ENCODE measurements at places on chromosomes 2 and 18.
A peak's percentile ranks its signal among the peaks of the same experiment; 100 is the strongest.

- no peak for DNase-seq
These were observed 41.3 kb upstream of the PPP1R1C start for GRCh38 chr2:181944164-181944913.

GRCh38 chr2:168030862-168031624 is 216.4 kb downstream of the STK39 start:
- DNase-seq: peak; percentile 66

DNA sequence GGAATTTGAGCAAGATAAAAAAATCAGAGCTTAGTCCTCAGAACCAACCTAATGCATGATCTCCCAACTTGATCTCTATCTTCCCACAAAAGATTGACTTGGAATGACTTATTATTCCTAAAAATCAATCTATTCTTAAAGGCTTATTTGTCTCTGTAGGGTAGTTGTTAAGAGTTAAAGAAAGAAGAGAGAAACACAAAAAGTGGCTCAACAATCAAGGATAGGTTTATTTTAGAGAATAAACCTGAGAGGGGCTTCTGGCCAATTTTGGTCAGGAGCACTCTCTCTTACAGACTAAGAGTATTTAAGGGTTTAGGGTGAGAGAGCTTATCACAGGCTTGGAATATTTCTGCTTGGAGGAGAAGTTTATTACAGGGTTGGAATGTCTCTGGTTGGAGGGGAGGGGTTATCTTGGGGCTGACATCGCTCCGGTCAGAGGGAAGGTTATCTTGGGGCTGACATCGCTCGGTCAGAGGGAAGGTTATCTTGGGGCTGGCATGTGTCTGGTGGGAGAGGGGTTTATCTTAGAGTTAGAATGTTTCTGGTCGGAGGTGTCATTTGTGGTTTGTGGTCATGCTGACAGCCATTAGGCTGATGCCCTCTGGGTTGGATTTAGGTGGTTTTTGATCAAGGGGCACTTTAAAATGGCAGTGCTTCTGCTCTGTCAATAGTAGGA is 2.4 kb upstream of the MFF start:
- no peak for DNase-seq

- no peak for DNase-seq
These were observed 954.6 kb downstream of the TSN start for GRCh38 chr2:122710049-122710448.

GRCh38 chr2:127219171-127220070 is 678 bp downstream of the CYP27C1 start:
- DNase-seq: no peak

- peak; percentile 75 for DNase-seq
These were observed 98.0 kb downstream of the STPG4 start for GRCh38 chr2:47056868-47057686.

DNA sequence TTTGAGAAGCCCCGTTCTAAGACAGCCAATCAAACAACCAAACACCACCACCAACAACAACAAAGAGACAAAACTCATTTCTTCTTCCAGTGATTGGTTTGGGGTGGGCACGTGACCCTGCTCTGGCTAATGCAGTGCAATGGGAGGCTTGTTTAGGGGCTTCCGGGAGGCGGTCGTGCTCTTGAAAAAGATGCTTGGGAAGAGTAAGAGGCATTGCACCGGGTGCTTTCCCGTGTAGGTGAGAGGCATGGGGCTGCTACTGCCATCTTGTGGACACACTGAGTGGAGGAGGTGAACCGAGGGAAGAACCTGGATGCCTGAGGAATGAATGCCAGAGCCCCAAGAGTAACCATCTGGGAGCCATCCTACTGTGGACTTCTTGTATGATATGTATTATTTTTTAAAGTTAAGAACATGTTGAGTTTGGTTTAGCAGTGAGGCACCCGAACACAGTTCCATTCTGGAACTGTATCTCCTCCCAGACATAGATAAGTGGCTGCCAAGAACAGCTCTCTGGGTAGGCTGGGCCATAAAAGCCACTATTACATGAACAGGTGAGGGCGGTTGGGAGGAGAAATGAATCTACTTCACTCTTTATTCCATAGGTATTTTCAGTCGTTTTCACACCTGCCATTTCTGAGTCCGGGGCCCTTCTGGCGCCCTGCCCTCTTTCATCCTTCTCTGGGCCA is 19.1 kb upstream of the ARHGAP25 start:
- peak; percentile 36 for DNase-seq

DNA sequence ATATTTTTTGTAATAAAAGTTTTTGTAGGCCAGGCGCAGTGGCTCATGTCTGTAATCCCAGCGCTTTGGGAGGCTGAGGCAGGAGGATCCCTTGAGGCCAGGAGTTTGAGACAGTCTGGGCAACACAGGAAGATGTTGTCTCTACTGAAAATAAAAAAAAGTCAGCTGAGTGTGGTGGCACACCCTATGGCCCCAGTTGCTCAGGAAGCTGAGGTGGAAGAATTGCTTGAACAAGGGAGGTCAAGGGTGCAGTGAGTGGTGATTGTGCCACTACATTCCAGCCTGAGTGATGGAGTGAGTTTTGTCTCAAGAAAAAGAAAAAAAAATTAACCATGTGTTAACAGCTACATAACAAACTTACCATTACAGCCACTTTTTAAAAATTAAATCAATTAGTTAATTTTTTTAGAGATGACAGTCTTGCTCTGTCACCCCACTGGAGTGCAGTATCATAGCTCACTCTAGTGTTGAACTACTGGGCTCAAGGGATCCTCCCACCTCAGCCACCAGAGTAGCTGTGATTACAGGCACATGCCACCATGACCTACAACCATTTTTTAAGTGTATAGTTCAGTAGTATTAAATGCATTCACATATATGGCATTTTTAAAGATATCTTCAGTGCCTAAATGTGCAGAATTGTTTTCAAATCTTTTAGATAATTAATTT is 67.2 kb upstream of the ACYP2 start:
- no peak for DNase-seq

DNA sequence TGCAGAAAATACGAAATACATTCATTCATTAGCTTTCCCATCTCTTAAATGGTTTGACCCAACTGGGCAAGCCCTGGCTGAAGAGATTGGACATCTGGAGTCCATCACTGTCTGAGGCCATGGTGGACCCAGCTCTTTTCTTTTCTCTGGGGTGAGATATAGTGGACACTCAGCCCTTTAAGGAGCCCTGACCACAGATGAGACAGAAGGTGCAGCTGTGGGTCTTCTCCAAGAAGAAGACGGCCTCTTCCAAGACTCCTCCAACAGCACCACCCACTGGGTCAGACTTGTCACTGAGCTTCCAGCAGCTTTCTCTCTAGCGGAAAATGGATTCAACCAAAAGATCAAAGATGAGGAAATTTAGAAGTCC is 27.2 kb downstream of the TWIST2 start:
- DNase-seq: peak; percentile 70

GRCh38 chr2:152600051-152600657 is 117.1 kb downstream of the PRPF40A start:
- no peak for DNase-seq

GRCh38 chr2:98253461-98254070 is 92.7 kb upstream of the CNGA3 start:
- DNase-seq: peak; percentile 28

GRCh38 chr2:53505826-53506225 is 261.8 kb upstream of the CHAC2 start:
- peak; percentile 8 for DNase-seq

GRCh38 chr18:63646936-63647335 is 2.9 kb upstream of the SERPINB4 start:
- DNase-seq: peak; percentile 44

DNA sequence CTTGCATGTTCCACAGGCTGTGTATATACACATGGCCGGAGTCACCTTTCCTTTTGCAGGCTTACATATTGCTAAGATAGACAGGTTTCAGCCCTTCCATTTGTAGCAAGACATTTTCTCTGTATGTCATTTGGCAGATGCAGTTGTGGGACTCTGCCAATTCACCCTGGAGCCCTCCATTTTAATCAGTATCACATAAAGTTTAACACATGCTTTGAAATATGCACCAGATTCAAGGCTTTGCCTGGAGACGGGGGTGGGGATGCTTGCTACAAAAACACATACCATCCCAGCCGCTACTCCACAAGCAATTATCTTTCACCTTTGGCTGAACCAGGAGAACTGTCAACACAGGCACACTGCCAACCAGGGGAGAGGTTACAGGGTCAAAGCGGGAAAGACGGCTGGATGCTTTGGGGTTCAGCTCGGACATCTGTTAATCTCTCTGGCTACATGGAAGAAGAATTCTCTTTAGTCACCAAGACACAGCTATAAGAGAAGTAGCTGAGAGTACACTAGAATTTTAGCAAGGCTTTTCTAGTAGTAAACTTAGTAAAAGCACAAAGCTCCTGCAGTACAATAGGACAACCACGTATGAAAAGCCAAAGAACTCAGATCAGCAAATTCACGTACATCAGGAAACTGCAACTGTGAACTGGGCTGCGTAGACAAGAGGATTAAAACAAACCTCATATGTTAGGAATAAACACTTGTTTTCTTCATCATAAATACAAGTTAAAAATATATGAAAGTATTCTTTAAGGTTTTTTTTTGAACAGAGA is 130.9 kb downstream of the EXOC6B start:
- peak; percentile 81 for DNase-seq

DNA sequence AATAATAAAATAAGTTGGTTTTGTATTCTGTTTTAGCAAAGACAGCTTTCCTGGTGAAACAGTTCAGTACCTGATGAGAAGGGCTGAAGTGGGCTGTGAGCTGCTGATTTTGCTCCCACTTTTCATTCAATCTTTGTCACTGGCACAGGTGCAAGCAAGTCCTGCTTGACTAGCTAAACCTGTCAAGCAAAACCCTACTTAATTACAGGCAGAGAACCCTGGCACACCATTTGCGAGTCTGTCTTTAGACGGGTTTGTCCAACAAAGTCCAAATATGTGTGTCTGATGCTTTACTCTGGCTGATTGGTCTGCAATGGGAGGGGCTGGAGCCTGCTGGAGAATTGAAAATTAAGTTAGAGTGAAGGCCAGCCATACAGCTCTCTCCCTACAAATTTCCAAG is 267.2 kb downstream of the EPHA4 start:
- DNase-seq: no peak

DNA sequence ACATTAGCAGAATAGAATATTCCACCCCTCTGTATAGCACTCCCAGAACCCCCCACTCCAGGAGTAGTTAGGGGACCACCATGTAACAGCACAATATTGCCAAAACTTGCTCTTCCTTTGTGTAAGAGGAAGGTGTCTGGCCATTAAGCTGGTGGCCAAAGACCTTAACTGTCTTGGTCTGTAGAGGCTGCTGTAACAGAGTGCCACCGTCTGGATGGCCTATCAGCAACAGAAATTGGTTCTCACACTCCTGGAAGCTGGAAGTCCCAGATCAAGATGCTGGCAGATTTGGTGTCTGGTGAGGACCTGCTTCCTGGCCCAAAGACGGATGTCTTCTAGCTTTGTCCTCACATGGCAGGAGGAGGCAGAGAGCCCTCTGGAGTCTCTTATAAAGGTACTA is 61.6 kb upstream of the TGFA start:
- DNase-seq: no peak

GRCh38 chr2:217634871-217635270 is 367.9 kb downstream of the TNS1 start:
- no peak for DNase-seq

GRCh38 chr18:57749604-57749970 is 53.5 kb downstream of the ATP8B1 start:
- no peak for DNase-seq

- DNase-seq: no peak
These were observed 71.3 kb upstream of the NYAP2 start for GRCh38 chr2:225328192-225328591.

DNA sequence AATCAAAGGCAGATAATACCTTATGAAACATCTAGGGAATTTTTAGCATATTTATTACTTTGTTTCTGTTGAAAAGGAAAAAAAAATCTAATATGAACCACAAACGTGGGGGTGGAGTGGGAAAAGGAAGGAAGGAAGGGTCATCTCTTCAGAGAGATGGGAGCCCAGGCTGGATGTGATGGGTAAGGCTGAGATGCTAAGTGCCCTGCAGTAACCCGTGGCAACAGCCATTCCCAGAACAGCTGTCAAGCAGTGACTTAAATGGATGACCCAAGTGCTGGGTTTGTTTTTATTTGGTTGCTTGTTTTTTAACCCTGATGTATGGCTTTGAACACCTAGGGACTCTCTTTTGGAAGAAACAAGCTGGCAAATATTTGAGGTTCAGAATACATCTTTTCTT is 50.7 kb upstream of the KLF7 start:
- DNase-seq: no peak

DNA sequence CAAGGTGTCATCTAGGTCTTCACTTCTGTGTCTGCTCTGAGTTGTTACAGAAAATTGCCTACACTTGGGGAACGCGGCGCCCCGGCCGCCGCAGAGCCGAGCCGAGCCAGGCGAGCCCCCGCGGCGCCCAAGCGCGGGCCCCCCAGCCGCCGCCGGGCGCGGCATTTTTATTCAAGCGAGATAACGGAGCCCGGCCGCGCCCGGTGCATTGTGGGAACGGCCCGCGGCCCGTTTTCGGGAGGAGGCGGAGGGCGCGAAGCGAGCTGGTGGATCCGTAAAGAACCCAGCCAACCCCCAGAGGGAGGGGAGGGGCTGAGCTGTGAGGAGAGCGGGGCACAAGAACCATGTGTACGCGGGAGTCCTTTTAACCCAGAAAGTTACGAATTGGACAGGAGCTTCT is 191.8 kb downstream of the FTCDNL1 start:
- peak; percentile 29 for DNase-seq

- DNase-seq: no peak
These were observed 8.3 kb downstream of the ANXA4 start for GRCh38 chr2:69750246-69750645.

DNA sequence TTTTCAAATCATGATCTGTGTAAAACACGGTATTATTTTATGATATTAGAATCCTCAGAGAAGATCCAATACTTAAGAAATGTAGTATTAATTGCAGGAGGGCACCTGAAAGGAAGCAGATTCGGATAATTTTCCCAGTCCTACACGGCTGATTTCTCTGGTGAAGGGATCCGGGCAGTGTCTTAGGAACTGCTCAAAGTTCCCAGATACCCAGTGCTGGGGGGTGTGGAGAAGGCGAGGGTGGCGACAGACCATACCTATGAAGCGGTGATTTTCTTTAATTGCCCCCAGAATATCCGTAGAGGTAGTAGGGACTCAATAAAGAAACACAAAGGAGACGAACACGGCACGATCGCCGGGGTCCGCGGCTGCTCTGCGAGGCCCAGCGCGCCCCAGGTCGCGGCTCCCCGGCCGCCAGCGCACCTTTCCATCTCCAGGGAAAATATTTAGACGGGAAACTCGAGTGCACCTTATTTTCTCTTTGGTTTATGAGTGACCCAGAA is 1.4 kb upstream of the SOX11 start:
- DNase-seq: no peak

DNA sequence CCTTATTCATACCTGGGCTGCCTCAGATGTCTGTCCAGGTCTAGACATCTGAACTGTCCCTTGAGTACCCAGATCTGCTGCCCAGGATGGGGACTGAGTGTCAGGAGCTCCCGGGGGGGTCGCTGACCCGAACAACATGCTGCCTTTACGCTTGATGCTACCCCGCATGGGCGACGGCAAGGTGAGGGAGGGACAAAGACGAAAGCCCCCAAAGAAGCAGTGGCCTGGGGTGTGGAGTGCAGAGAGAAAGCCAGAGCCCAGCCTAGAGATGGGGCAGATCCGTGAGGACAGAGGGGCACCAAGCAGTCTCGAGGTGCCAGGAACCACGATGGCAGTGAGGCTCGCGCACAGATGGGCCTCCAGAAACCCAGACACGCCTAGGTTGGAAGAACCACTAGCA is 234.7 kb downstream of the ATAD2B start:
- DNase-seq: no peak

- no peak for DNase-seq
These were observed 39.6 kb downstream of the FAM171B start for GRCh38 chr2:186733414-186733813.

GRCh38 chr2:236259371-236259770 is 4.8 kb downstream of the ASB18 start:
- no peak for DNase-seq

Measured in AG10803 (cell line).